ENCODE measurements at places on chromosomes 11 and 22.

- DNase-seq = no peak
Measured at GRCh38 chr11:114845766-114846415, 167.6 kb downstream of the NXPE2 start.

GRCh38 chr11:61267437-61267841 lies 26.5 kb downstream of the PGA5 start:
- DNase-seq = no peak

GRCh38 chr11:75814363-75814676 lies 690 bp upstream of the UVRAG start:
- no peak for DNase-seq

- DNase-seq = no peak
Measured at GRCh38 chr11:33317662-33318061, 60.5 kb downstream of the HIPK3 start.

GRCh38 chr22:47602732-47603131 lies 840.3 kb downstream of the TBC1D22A start:
- DNase-seq = no peak

GRCh38 chr11:31607914-31608313 lies 98.3 kb downstream of the ELP4 start:
- no peak for DNase-seq

DNA sequence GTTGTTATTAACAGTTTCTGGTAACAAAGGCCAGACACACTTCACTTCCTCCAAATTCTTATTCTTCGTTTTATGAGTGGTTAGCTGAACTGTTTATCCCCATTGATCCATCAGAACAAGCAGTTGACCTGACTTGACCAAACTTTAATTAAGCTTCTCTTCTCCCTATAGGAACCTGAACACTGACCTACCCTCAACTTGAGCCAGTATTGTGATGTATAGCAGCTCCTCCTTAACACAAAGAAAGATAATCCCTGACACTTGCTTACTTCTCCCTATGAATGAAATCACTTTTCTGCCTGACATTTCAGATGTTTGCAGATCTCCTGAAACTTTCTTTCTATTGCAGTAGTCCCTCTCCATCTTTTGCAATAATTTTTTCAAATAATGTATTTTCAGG lies 41.9 kb downstream of the ANO5 start:
- DNase-seq = no peak

DNA sequence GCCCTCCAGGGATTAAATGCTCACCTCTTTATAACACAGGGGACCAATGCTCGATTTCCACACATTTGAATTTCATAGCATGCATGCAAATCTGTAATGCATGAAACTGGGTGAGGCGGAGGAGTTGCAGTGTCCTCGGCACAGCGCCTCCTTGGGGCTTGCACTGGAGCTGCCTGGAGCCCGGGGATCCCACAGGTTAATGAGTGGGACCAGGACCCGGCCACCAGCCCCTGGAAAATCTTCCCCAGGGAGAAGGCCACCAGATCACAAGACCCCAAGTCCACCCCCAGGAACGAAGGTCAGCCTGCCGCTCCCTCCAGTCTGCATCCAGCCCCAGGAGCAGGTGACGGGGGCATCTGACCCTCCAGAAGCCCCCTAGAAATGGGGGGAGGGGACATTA lies 119.1 kb downstream of the MN1 start:
- no peak for DNase-seq

DNA sequence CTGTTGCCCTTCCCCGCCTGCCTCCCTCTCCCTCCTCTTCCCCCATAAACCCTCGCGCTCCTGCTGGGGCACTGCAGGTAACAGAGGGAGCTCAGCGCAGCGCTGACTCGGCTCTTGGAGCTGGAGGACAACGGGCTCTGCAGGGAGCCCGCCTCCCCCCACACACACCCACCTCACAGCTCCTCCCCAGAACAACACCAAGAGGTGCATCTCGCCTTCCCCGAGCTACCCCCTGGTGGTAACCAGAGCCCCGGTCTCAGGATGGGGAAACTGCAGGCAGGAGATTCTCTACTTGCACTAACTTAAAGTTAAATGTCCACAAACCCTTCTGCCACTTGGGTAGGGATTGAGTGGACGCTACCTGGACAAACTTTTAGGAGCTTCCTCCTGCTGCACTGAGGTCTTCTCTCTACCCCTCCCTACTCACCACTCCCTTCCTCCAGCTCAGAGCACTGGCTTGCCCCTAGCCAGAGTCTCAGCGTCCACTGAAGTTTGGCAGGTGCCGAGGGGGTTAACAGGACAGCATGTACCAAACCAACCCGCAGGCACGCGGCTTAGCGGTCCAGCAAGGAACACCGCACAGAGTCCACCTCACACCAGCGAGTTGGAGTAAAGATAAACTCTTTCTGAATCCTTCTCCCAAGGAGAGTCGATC lies 4.0 kb upstream of the SCN4B start:
- DNase-seq = no peak

DNA sequence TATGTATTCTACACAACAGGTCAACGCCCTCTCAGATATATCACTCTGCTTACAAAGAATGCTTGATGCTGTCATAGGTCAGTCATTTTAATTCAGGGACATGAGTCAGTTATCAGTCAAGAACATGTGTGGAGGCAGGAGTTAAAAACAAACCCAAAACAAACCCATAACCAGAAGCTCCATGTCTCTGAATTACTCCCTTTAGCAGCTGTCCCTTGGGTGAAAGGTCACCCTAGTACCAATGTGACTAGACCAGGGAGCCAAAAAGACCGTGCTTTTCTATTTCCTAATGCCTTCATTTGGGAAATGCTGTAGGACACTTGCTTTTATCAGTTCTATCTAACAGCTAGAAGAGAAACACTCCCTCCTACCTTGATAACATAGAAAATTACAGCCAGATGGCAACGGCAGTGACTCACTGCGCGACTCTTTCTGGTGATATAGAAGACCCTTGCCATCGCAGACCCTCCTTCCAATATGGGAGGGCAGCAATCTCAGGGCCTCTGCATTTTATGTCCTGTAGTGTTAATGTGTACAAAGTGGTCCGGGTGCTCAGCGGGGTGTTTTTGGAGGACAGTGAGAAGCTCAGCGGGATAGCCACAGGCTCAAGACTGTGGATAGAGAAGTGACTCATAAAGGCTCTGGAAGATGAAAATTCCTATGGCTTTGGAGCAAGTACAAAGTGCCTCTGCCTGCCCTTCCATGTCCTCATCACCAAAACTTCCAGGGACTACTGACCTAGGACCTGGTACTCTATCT lies 24.8 kb downstream of the APOL5 start:
- peak; percentile 82 for DNase-seq

DNA sequence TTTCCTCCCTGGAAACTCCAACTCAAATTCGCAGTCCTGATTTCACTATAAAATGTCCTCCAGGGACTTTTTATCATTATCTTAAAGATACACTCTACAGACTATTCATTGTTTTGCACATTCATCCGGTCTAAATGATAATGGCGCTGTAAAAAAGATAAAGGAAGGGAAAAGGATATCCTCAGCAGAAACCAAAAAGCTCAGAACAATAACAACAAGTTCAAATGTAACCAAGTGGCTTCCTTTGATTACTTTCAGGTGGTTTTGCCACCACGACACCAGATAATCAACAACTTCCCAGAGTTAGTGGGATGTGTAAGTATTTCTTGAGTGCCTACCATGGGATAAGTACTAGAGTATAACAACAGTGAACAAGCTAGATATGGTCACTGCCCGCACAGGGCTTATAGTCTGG lies 26.3 kb downstream of the PRCP start:
- no peak for DNase-seq

DNA sequence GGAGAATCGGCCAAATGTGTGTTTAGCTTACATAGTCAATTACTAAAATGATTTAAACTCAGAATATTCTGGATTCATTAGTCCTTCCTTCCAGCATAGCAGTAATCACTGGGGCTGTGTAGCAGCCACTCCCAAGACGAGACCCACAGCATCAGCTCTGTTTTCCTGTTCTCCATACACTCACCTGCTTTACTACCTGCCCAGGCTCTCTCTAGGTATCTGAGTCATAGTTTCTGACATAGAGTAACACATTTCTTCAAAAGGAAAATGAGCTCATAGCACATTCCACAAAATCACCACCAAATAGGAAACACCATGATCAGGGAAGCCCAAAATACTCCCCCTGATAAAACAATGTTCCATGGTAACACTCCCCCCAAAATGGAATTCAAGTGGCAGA lies 22.9 kb downstream of the MORC2 start:
- no peak for DNase-seq

All from fibroblast of villous mesenchyme (primary cell).